ENCODE measurements at places on chromosomes 12 and 14.
A peak's percentile ranks its signal among the peaks of the same experiment; 100 is the strongest.

GRCh38 chr12:34396006-34396860, 373.9 kb downstream of the ALG10 start:
- peak; percentile 1 for DNase-seq

DNA sequence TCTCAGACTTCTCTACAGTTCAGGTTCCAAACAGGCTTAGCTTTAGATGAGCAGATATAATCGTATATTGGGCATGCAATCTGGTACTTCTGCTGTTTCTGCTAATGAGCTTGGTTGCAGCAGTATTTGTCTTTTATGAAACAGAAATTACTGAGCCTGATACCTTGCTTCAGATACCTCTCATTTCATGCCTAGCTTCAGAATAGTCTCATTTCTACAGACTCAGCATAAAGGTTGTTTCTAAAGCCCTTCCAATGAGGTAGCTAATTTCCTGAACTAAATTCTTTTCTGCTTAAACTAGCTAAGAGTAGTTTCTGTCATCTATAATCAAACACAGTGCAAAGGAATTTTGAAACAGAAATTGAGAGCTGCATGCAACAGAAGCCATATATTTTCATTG, 275.0 kb upstream of the KITLG start:
- DNase-seq: no peak

DNA sequence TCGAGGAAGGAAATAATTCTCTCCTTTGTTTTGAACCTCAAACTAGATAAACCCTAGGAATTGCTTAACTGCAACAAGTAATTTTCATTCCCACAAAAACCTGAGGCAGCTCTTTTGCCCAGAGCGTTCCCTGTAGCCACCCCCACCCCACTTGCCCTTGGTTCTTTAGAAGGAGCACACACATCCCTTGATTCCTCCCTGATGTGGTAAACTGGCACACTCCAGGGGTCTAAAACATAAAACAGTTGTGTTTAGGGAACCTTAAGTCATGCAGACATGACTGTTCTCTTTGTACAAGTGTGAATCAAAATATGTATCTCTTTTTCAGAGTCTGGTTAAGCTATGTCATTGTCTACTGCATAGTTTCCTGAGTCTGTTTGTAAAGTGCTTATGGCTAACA, 14.0 kb downstream of the MAPK1IP1L start:
- DNase-seq: no peak

DNA sequence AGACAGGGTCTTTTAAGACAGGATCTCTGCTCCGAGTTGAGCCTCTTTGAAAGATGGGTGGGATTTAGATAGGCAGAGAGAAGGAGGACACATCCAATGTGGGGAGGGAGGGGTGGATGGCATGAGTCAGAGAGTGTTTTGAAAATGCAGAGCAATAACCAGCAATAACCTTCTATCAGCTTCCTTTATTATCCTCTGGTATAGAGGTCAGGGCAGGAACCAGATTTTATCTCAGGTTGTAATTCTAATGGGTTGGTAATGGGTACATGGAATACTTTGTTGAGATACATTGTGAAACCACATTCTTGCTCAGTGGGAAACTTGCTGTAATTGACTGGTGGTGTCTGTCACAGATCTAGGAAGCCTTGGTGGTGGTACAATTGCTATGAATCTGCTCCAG, 37.6 kb upstream of the CCDC63 start:
- DNase-seq: no peak

Measured in SK-N-SH (cell line).